Activated CD4-positive, alpha-beta T cell treated with anti-CD3 and anti-CD28 coated beads, Interleukin-2, amount 50 U/mL, for 4 hours (primary cell): ENCODE measurements at places on chromosomes 5 and 9.

- DNase-seq, result no peak
Observed at GRCh38 chr9:121301881-121302286, 33.9 kb downstream of the GSN start.

GRCh38 chr5:124761010-124761409, 14.6 kb upstream of the ZNF608 start:
- DNase-seq, result no peak

DNA sequence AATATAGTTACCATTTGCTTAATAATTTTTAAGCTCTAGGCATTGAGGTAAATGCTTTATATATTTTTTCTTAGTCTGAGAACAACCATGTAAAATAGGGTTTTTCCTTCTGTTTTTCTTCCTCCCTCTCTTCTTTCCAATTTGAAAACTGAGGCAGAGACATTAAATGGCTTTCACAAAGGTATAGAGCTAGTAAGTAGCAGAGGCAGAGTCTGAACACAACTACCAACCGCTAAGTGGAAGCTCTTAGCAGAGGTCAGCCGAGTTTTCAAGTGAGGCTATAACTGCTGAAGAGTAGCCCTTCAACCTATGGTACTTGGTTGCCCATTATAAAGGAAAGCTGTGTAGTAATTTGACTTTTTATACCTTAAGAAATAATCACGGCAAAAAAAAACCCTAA, 187.1 kb downstream of the MEF2C start:
- no peak for DNase-seq

- DNase-seq, result no peak
Observed at GRCh38 chr5:2201832-2202231, 319.1 kb upstream of the IRX4 start.

DNA sequence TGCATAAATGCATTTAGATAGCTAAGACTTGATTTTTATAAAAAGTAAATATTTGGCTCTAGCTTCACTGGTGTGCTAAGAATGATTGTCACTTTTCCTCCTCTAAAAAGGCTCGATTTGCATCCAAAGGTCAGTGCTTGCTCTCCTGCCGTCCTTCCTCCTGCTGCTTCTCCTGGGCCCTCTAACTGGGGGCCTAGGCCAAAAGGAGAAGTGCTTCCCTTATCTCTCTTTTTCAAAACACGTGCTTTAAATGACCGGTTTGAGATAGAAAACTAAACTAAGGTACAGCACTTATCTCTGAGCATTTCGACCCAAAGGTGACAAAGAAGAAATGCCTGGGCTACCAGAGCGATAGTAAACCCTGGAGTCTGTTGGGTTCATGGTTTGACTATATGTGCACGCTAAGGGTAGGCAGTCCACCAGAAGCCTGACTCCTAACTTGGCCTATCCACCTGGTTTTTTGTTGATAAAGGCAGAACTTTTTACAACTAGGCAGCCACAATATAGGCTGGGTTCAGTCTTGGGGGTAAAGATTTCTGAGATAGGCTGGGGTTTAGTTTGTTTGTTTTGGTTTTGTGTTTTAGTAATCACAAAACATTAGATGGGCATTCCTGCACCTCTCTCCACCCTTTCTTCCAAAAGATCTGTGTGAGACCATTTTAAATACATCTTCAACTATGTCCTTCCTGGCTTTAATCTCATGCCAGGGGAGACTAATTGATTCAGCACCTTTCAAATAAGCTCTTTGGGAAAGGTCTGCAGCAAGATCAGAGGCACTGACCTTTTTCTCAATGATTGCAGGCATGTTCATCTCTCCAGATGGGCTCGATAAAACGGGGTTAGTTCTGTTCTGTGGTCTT, 3.8 kb downstream of the NR2F1-AS1 start:
- no peak for DNase-seq

- no peak for DNase-seq
Observed at GRCh38 chr9:100466829-100467221, 6.1 kb upstream of the TMEFF1 start.

GRCh38 chr9:100217536-100217935, 118.5 kb downstream of the INVS start:
- no peak for DNase-seq

- DNase-seq, result no peak
Observed at GRCh38 chr5:11452852-11453251, 451.4 kb downstream of the CTNND2 start.

GRCh38 chr9:107213561-107214028, 69.5 kb upstream of the RAD23B start:
- peak; percentile 1 for DNase-seq

- DNase-seq, result no peak
Observed at GRCh38 chr5:91264311-91265051, 118.6 kb downstream of the ARRDC3 start.

DNA sequence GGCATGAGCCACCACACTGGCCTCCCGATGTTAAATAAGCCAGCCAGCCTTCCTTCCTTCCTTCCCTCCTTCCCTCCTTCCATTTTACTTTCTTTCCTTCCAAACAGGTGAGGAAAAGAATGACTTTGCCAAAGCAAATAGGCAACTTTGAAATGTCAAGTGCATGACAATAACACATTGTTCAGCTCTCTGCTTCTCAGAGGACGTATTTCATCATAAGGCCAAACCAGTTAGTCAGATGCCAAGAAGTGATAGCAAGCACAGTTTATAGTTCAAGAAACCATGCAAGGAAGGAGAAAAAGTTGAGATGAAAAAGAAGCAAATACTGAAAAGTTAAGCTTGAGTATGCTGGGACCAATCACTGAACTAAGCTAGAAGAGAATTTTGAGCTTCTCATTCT, 29.5 kb downstream of the POU4F3 start:
- no peak for DNase-seq

DNA sequence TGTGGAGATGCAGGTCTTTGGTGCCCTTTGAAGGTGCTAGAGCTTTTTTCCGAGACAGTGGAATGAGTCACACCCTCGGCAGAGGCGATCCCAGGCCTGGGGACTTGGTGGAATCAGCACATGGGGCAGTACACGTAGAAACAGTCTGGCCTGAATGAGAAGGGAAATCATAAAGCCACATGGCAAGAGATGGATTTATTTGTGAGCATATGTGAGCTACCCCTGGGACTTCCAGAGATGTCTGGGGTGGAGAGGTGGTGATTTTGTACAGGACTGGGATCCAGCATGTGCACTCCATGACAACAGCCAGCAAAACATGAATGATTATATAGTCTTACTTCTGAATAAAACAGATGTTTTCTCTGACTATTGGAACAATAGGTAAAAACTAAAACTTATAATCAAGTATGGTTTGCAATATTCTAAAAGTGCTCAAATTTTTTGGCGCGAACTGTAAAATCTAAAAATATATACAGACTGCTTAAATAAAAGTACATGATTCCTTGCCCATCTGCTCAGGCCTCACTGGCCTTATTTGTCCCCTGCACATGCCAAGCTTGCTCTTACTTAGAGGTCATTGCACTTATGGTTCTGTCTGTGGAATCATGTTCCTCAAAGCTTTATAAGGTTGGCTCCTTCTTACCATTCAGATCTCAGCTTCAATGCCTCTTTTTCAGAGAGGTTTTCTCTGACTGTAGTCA, 54.7 kb upstream of the SMARCA2 start:
- DNase-seq, result no peak

GRCh38 chr5:65103756-65104440, 335.2 kb downstream of the CWC27 start:
- DNase-seq, result no peak
